ENCODE measurements at places on chromosomes 1 and 21.

- no peak for DNase-seq
Measured at GRCh38 chr1:64701071-64701470, 43.8 kb upstream of the RAVER2 start.

DNA sequence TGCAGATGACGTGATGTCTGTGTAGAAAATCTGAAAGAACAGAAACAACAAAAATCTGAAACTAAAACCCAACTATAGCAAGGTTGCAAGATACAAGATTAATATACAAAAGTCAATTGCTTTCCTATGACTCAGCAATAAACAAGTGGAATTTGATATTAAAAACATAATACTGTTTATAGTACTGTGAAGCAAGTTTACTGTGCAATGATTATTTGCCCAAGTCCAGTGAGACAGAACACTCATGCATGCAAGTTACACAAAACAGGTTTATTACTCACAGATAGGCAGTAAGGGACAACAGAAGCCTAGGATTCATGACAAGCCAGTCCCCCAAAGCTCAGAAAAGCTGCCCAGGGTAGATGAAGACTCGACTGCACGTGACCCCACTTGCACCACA lies 62.4 kb upstream of the RAB4A start:
- no peak for DNase-seq

GRCh38 chr1:178411756-178412399 lies 84.9 kb downstream of the CLEC20A start:
- no peak for DNase-seq

- no peak for DNase-seq
Measured at GRCh38 chr1:165114022-165114888, 242.3 kb downstream of the LMX1A start.

DNA sequence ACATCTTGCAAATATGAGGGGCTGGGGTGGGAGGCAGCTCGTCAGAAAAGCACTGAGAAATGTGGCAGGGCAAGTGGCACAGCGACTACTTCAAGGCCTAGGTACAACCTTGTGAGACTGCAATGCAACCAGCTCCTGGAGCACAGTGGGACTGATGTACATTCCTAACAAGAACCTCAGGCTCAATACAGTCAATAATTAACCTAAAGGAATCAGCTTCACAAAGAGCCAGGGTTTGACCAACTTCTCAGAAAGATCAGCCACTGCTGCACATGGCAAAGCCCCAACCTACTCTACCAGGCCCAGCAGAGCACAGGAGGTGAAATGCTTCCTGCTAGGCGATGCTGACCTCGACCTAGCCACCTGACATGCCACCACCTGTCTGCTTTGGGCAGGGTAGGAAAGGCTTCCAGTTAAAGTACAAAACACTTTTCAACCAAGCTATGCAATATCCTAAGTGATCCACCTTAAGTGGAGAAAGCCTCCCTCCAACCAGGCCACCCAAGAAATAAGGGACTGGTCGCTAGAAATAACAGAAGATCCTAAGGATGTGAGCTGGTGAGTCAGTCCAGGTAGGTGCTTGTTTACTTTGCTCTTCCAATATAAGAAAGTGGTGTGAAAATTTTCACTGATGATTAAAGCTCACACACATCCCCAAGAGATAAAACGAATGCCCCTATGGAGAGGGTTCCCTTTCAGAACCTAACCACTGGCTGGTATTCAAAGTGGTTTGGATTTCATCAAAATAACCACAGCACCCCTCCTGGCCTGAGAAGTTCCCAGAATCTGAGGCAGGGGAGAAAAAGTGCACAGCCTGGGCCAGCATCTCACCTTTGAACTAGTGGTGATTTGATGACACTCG lies 2.1 kb downstream of the RIPK4 start:
- no peak for DNase-seq

DNA sequence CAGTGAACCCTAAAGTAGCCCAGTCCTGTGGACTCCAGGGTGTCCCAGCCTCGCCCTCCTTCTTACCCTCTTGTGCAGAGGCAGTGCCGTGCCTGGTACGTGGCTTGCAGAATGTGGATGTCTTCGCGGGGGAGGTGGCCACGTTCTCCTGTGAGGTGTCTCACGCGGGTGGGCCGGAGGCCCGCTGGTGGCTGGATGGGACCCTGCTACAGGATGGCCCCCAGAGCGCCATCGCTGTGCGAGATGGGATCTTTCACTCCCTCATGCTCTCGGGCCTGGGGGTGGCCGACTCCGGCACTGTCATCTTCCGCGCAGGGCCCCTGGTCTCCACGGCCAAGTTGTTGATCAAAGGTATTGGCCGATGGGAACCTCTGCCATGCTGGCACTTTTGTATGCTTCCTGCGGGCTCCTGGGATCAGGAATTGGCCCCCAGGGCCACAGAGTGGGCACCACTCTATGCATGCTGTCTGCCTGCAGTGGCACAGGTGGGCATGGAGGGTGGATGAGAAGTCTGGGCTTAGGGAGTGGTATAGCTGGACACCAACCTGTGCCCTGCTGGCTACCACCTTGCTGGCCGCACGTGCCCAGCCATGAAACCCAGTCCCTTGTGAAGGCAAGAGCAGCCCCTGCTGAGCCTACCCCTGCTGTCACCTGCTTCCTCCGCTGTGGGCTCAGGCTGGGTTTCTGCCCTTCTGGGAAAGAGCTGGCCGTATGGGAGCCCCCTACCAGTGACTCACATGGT lies 92.9 kb downstream of the TRIM11 start:
- no peak for DNase-seq

- DNase-seq, result no peak
Measured at GRCh38 chr1:50724626-50725286, 235.3 kb downstream of the FAF1 start.

- DNase-seq, result no peak
Measured at GRCh38 chr1:235411489-235412486, 44.6 kb downstream of the TBCE start.

- no peak for DNase-seq
Measured at GRCh38 chr1:201685485-201685884, 143.5 kb upstream of the IPO9 start.

- no peak for DNase-seq
Measured at GRCh38 chr21:21238629-21239400, 240.6 kb downstream of the NCAM2 start.

GRCh38 chr1:145926686-145927062 lies 610 bp downstream of the RBM8A start:
- DNase-seq, result no peak

DNA sequence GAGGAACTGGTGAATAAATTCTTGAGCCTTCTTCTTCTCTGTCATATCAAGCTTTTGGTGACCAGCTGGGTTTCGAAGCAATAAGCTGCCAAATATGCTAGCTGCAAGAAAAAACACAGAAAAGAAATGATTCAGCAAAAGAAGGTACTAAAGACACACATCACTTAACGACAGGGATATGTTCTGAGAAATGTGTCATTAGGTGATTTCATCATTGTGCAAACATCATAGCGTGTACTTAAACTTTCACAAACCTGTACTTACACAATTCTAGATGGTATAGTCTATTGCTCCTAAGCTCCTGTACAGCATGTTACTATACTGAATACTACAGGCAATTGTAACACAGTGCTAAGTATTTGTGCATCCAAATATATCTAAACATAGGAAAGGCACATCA lies 2.9 kb upstream of the MTF1 start:
- no peak for DNase-seq

DNA sequence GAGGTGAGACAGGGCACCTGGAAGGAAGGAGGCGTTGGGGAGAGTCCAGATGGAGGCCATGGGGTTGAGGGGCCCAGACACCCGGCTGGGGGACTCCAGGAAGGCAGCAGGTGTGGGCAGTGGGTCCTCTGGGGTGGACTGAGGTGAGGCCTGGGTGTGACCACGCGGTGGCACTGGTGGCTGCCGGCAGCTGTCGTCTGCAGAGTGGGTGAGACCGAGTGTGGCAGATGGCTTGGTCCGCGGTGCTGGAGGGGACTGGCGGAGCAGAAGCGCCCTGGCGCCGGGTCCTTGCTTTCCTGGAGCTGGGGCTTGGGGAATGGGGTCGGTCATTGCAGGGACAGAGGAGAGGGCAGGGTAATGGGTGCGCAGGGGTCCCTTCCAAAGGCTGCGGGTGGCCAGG lies 12.5 kb downstream of the AGRN start:
- no peak for DNase-seq

DNA sequence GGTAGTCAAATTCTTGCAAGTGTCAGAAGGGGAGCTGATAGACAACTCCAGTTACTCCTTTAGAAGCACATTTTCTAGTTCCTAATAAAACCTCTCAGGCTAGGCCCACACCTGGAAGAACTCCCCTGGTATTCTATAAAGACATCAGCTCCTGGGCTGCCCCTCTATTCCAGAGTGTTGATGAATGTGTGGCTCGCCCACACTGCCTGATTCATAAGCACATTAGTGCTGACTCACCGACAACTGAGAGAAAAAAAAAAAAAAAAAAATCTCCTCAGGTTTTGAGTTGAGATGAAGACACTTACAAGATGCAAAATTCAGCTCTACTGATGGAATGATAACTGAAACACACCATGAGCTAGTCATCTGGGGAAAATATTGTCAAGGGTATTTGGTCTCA lies 188.1 kb downstream of the TNR start:
- DNase-seq, result no peak

GRCh38 chr1:232620356-232620969 lies 9.5 kb downstream of the SIPA1L2 start:
- DNase-seq, result no peak

- DNase-seq, result no peak
Measured at GRCh38 chr1:195590649-195591048, 1017.6 kb downstream of the KCNT2 start.

- DNase-seq, result no peak
Measured at GRCh38 chr1:22494144-22494543, 42.5 kb downstream of the ZBTB40 start.

DNA sequence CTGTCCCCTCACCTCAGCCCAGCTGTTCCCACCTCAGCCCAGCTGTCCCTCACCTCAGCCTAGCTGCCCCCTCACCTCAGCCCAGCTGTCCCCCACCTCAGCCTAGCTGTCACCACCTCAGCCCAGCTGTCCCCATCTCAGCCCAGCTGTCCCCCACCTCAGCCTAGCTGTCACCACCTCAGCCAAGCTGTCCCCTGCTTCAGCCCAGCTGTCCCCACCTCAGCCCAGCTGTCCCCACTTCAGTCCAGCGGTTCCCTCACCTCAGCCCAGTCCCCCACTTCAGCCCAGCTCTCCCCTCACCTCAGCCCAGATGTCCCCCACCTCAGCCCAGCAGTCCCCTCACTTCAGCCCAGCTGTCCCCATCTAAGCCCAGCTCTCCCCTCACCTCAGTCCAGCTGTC lies 88.4 kb upstream of the CSF3R start:
- no peak for DNase-seq

- DNase-seq, result no peak
Measured at GRCh38 chr1:9009438-9010370, 16.5 kb downstream of the SLC2A7 start.

- DNase-seq, result no peak
Measured at GRCh38 chr1:165143437-165144065, 213.0 kb downstream of the LMX1A start.

DNA sequence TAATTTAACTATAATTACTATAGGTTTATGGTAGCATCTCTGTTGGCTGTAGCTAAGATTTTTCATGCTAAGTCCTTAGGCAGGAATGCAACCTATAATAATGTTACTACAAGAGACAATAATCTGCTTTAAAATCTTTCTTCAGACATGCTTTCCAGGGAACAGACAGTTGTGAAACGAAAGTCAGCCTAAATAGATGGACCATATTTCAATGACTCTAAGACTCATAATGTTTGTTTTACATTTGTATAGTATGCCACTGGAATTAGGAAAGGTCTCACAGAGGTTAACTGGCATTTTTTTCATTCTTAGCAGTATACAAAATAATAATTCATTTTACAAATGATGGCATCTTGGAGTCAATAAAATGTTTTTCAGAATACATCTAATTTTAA lies 8.1 kb downstream of the RERE start:
- DNase-seq, result no peak

DNA sequence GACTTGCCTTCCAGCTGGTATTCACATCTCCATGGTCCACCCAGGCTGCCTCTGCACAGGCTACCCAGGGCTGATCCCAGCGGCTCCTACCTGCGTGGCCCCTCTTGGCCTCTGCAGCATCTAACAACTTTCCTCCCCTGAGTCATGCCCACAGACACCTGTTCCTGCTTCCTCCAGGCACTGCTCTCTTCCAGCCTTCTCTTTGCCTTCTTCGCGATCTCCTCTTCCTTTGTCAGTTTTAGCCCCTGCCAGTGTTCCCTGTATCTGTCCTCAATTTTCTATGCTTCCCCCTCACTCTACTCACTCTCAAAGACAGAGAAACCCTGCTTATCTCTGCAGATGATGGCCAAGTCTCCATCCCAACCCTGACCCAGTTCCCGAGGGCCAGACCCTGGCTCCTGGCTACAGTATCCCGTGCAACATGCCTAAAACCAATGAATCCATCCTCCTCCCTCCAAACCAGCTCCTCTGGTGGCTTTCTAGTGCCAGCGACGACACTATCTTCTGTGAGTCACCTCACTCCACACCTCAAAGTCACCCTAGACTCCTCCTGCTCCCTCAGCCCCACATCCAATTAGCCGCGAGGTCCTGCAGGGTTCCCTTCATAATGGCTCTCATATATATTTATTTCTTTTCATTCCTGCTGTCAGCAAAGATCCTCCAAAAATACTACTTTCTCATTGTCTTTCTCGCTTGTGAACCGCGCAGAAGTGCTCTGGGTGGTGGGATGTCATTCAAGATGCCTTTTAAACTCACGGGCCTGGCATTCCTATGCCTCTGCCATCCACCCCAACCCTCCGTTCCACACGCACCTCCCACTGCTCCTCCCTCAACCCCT lies 259.2 kb downstream of the TOMM20 start:
- DNase-seq, result no peak

GRCh38 chr1:203907901-203908300 lies 46.5 kb downstream of the SNRPE start:
- no peak for DNase-seq
